Hematopoietic multipotent progenitor cell treated with erythropoietin and hydrocortisone succinate and interleukin-3 and kit ligand, for 6 days (in vitro differentiated cells): ENCODE measurements at places on chromosomes 3 and 15.

DNA sequence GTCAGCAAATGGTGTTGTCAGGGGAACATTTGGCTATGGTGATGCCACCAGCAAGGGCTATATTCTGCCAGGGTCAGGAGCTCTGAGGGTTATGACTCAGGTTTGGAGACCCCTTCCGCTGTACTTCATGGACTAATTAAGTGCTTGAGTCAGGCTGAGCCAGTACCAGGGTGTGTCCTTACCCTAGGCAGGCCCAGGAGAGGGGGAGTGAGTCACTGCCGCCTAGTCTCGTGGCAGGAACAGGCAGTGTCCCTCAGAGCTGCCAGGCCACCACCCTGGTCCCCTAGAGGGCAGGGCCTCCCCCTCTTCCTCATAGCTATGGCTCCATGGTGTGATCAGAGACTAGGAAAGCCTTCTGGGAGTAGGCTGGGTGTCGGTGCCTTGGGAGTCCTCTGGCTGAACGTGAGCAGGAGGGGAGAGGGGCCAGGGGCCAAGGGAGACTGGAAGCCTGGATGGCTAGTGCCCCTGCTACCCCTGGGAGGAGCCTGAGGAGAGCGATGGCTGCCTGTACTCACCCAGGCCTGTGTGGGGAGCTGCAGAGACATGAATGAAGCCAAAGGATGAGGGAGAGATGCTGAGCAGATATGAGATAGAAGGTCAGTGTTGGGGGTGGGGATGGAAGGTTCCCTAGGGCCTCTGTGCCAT is 10.6 kb downstream of the MAPKAPK3 start:
- peak; percentile 56 for DNase-seq

DNA sequence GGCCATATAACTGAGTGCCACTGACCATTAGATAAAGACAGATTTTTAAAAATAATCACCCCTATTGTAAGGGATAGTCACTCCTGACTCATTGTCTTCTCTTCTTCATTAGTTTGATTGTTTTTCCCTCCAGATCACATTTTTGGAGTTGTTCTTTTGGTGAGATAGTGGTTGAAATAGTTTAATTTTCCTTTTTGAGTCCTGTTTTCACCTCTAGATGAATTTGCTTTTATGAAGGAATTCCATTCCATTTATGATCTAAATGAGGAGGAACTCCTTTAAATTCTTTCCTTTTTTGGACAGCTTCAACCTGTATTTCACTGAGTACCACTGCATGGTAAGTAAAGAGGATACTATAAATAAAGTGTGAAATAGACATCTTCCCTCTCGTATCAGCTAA is 112.4 kb downstream of the GREM1 start:
- DNase-seq = no peak

DNA sequence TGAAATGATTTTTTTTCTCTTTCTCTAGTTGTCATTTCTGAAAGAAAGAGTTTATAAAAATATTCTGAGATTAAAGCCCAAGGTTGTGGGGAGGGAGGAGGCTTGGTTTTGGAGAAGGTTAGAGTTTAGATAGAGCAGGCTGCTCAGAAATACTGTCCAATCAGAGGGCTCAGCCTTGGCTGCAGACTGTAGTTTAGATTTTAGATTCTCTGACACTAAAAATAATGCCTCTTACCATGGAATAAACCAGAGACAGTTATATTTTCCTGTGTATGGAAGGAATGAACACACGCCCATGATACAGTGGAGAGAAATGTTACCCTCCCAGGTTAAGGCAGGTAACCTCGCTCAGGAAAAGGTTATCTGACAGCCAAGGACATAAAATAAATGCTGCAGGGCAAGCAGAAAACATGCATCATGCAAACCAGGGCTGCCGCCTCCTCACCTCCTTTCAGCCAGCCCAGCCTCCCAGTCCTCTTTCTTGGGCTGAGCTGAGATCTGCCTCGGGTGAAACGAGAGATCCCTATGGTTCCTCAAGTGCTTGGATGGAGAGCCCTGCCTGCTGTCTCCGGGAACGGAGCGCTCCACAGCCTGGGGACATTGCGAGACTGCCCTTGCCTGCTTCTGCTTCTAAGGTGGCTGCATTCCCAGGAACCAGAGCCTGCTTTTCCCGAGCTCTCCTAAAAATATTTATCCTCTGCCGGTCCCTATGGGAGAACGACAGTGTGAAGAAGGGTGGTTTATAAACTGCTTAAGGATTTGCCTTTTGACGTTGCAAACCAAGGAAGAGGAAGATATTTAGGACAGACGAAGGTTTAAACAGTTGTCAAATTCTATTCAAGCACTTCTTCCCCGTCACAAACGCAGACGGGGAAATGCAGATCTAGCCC is 848 bp downstream of the NCEH1 start:
- peak; percentile 56 for DNase-seq

DNA sequence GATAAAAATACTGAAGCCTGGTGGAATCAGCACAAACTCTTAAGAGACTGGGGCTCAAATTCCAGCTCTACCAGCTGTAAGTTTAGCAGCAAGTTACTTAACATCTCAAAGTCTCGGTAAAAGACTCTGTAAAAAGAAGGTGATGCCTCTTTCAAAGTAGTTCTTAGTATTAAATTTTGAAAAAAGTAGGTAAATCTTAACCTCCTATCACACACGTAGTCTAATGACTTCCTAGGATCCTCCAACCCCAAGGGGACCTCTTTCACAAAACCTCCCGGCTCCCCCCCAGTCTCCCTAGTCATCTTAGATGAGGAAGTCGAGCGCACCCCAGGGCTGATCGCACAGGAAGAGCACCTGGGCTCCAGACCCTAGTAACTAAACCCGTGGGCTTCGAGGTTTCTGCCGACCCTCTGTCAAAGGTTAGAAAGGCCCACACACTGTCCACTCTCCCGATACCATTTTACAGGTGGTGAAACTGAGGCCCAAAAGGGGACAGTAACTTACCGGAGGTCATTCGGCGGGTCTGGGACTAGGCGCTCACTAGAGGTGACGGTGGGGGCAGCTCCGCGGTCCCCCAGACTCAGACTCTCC is 427 bp downstream of the MBD4 start:
- peak; percentile 79 for DNase-seq

- DNase-seq = no peak
Observed at GRCh38 chr15:44666210-44667038, 3.0 kb upstream of the SPG11 start.

- DNase-seq = no peak
Observed at GRCh38 chr3:20353286-20353685, 167.3 kb upstream of the SGO1 start.

DNA sequence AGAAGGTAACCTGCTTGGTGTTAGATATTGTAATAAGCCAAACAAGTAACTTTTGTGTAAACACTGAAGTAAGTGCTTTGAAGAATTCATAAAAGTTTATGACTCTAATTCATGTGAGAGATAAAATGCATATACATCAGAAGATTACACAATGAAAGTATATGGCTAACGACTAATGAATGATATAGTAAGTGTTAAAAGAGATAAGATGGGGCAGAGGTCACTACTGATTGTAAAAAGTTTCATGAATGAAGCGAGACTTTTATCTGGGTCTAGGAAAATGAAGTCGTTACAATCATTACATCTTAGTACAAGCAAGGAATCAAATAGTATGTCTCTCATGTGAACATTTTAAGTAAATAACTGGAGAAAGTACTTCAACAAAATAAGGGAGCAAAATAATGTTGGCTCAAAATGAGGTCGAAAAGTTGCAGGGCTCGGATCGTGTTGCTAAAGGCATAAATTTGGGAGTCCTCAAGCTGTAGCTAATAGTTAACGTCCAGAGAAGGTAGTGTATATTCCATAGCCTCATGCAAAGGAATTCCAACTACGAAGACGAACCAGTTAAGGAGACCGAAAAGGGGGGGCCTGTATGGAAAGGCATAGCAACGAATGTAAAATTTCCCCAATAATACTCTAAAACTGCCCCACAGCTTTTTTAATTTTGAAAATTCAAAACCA is 984 bp upstream of the DUT start:
- peak; percentile 48 for DNase-seq

- DNase-seq = no peak
Observed at GRCh38 chr3:127760361-127760760, 62.0 kb downstream of the MGLL start.

GRCh38 chr3:72846166-72846565 is 2.1 kb downstream of the SHQ1 start:
- no peak for DNase-seq

DNA sequence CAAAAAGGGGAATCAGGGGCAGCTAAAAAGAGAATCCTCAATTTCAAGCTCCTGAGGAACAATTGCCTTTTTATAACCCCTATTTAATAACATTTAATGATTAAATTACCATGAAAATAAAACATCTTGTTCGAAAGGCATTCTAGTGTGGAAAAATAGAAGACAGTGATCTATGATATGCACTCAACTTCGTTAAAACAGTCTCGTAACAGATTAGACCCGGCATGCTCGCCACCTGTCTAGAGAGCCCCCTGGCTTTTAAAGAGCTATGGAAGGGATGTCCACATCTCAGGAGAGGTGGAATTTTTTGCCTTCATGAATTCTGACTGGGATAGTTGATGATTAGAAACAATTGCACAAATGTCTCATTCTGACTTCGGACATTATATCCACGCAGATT is 153.7 kb upstream of the MDFIC2 start:
- no peak for DNase-seq

DNA sequence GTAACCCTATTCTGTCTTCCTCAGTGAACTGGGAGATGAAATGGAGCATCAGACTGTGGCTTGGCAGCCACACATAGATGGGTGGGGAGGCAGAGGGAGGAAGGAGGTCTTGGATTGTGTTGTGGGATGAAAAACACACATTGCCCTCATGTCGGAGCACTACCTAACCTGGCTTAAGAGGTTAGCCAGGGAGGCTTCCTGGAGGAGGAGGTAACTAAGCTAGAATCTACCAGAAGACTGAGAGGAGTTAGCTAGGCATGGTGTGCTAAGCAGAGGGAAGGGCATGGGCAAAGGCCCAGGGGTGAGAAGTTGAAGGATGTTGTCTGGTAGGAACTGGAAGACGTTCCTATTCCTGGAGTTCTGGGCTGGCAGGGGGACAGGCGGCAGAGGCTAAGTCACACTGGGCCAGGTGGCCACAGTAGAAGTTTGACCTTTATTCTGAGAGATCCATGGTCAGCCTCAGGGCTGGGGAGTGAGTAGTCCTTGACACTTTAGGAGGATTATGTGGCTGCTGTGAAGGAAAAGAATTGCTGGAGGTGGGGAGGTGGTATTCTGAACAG is 7.7 kb upstream of the PRKCD start:
- no peak for DNase-seq

GRCh38 chr15:40472171-40472727 is 1.5 kb downstream of the CHST14 start:
- no peak for DNase-seq

- DNase-seq = no peak
Observed at GRCh38 chr3:156406393-156406792, 148.5 kb downstream of the SSR3 start.

DNA sequence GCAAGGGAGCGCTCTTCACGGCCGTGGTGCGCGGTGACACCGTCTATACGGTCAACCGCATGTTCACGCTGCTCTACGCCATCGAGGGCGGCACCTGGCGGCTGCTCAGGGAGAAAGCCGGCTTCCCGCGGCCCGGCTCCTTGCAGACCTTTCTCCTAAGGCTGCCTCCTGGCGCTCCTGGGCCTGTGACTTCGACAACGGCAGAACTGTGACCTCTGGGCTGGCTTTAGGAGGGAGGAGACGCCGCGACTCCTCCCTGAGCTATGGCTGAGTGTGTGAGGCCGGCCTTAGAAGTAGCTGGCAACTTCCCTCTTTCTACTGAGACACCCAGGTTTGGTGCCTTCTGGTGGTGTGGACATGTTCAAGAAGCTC is 1.4 kb downstream of the KBTBD13 start:
- peak; percentile 74 for DNase-seq

DNA sequence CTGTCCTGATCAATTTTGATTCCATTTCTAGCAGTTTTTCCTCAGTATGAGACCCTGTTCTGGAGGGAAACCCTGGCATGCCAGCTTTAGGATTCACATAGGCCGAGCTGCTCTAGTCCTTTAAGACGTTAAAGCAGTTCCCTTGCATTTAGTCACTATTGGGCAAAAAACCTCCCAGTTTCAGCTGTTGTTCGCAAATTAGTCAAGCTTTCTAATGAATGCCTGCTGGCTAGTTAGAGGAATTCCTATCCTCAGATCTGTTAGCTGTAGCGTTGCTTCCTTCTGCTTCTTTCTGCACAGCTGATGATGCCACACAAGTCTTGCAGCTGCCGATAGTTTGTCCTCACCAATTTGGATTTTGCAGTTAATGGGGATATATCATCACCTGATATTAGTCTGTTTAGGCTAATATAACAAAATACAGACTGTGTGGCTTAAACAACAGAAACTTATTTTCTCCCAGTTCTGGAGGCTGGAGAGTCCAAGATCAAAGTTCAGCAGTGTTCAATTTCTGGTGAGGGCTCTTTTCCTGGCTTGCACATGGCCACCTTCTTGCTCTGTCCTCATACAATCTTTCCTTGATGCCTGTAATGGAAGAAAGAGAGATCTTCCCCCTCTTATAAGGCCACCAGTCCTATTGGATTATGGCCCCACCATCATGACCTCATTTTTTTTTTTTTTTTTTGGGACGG is 7.5 kb upstream of the UBL7 start:
- no peak for DNase-seq

GRCh38 chr3:60015032-60015705 is 965.3 kb upstream of the CFAP20DC start:
- no peak for DNase-seq

DNA sequence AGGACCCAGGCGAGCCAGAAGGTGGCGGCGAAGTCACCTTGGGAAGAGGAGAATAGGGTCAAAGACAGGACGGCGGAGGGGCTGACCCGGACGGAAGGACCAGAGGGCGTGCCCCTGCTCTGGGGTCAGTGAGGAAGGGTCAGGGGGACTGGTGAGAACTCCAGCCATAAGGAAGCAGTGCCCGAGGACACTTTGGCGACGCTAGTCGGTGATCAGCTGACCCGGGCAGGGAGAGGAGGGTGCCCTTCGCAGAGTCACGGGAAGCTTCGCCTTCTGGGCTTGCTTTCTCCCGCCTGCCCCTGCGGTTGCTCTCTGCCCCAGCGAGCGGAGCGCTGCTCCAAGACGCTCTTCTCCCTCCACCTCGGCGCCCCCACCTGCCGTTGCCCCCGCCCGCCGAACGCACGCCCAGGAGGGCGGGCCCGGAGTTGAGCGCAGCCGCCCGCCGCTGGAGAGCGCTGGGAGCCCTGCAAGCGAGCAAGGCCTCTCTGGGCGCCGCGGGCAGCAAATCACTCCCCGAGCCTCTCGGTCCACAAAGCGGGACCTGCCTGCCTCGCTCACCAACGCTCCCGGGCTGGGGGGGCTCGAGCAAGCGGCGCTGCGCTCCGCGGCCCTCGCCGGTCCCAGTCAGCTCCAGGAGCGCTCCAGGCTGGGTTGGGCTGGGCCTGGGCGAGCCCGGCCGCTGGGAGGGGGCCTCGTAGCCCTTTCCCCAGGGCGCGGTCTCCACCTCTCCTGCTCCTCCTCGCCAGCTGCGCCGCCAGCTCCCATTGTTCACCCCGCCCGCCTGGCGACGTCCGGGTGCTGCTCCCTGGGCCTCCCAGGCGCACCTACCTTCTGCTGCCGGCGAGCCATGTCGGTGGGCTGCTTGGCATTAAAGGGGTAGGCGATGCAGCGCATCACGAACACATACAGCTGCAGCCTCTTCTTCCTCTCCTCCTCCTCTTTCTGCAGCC is 1.2 kb downstream of the CADPS start:
- peak; percentile 2 for DNase-seq
